ENCODE measurements at places on chromosomes 1 and 21.

DNA sequence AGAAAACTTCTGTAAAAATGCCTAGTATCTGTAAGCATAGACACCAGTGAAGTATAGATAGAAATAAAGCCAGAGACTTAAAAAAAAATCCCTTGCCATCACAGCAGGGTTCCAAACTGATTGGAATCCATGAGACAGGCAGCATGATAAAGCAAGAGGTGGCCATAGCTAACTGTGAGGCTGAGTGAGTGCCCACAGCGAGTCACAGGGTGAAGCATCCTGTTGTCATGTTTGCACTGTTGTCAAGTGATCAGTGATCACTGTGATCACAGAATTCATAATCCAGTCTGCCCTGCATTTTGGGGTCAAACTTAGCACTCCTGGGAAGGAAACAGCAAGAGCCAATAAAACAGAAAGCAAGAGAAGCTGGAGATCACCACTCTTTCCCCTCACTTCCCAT is 33.3 kb downstream of the LRRC8B start:
- no peak for DNase-seq

DNA sequence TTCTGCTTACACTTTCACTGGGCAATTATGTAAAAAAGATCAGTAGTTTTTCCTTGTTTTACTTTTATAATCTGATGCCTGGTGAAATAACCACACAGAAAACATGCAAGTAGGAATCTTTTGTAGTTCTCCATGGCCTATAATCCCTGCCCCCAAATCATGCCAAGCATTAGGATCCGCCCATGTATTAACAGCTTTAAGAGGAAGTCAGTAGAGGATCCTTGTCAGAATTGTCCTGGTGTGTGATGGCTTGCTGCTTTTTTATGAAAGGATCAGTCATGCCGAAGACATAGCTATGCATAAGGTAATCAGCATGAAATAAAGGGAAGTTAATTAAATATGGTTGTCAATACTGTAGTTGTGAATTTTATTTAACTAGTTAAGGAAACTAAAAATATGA is 20.0 kb downstream of the ADGRL2 start:
- DNase-seq: no peak

- no peak for DNase-seq
Observed at GRCh38 chr1:22789356-22789994, 78.8 kb downstream of the EPHB2 start.

DNA sequence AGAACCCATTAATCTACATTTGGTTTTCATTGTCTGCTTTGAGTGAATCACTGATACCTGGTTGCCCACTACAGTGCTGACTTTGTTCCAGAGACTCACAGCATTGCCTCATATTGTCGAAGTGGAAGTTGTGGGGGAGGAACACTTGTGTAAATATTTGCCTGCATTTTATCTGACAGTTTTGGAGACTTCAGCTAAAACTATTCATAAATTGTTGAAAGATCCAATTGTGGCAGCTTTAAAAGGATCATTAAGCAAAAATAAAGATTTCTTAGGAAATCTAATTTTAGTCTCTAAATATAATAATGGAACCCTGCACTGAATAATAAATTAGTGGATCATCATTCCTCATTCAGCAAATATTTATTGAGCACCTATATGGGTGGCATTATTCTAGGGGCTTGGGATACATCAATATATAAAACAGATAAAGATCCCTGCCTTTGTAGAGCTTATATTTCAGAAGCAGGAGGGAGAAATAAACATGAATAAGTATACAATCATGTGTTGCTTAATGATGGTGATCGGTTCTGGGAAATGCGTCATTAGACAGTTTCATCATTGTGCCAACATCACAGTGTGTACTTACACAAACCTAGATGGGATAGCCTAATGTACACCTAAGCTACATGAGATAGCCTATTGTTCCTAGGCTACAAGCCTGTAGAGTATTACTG is 73.5 kb downstream of the OSBPL9 start:
- DNase-seq: no peak

DNA sequence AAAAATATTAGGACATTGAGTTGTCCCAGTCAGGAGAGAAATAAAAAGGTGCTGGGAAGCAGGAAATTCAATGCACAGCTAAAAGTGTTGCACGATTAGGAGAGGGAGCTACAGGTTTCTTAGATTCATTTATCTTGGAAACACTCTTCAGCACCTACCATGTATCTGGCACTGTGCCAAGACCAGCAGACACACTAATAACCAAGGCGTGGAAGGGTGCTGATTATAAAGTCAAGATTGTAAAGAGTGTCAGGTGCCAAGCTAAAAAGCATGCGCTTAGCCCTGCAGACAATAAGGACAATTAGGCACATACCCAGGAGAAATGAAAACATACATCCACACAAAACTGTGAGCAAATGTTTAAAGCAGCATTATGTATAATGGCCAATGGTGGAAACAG is 129.9 kb downstream of the DSCAM start:
- DNase-seq: no peak

DNA sequence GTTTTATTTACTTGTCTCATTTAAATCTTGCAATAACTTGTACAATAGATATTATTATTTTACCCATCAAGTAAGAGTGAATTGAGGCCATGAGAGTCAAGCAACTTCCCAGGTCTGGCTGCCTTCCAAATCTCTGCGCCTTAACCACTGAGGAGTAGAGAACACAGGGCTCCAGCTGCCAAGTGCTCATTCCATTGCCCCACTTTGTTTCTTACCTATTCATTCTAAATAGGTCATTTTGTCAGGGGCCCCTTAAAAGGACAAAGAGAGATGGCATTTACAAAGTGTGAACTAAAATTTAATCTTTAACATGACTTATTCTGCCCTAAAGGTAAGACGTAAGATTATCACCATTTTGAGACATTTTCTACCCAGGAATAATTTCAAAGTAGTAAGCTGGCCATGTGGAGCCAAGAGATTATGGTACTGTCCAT is 3.5 kb downstream of the PPP1R15B start:
- DNase-seq: no peak

DNA sequence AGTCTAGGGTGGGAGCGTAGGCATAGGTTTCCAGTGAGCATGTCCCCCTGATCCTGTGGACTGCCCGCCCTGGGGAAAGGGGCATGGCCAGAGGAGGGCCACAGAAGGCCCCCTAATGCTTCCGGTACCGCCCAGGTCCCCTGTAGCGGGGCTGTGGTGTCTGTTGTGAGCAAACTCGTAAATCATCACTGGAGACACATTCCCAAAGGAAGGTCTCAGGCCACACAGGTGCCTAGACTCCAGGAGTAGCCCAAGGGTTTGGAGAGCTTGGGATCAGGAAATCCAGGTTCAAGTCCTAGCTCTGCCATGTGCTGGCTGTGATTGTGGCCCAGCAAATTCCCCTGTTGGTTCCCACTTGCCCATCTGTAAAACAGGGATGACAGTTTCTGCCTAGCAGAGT is 20.2 kb downstream of the NKAIN1 start:
- no peak for DNase-seq

DNA sequence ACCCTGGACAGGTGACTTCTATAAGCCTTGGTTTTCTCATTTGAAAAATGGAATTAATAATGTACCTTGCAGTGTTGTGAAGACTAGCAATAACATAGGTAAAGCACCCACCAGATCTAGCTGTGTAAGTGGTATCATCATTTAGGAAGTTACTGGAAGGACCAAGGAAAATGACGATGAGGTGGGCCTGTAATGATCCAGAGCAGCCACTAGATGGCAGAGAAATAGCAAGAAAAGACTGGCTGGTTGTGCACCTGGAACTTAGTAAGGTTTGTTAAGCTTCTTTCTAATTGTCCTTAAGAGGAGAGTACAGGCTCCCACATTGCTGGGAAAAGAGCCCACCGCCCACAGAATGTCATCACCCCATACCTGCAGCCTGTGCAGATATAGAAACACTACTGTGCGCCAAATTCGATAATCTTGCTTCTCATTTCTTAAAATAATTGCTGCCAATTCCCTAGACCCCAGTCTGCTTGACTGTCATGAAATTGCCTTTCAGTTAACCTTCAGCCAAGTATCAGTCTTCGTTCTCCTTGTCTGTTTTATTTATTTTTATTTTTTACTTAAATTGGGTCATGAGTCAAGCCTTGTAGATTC is 37.2 kb downstream of the WNT4 start:
- no peak for DNase-seq

DNA sequence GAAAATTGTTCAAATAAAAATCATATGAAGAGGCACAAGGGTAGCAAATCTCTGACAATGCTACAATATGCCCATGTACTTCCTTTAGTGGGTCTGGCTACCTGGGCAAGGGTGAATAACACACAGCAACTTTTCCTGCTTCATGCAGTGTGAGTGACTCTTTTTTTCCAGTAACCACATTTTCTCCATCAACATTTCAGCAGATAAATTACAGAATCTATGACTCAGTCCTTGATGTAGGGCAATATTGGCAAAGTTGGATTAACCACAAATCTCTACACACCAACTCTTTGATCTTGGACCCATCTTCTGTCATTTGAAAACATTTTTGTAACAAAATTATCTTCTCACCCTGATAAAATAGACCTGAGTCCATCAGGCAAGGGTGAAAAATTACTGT is 31.7 kb downstream of the ERICH3 start:
- no peak for DNase-seq

DNA sequence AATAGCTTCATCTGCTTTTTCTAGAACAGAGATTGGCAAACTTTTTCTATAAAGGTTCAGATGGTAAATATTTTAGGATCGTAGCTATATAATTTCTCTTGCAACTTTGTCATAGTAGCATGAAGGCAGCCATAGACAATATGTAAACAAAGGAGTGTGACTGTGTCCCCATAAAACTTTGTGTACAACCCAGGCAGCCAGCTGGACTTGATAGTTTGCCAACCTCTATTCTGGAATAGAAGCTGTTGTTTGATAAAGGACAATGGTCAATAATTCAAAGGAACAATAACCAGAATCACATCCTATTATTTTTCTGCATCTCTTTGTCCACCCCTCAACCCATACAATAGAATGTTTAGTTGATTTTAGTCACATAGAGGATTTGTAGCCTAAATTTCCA is 286.7 kb downstream of the LMX1A start:
- DNase-seq: no peak

DNA sequence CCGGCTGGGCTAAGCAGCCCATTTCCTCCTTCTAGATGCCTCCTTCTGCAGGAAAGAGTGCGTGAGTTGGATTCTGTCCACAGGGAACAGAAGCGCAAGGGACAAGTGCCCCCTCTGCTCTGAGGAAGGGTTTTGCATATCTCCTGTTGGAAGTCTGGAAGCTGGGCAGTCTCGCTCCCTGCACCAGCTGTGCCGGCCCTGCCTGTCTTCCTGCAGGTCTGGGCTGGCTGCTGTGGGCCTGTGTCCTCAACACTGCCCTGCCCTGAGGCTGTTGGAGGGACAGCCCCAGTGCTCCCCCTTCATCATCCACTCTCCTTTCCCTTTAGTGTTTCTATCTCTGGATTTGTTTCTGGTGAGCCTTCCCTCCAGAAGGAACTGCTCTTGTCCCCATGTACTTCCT is 21.8 kb downstream of the ADARB1 start:
- no peak for DNase-seq

DNA sequence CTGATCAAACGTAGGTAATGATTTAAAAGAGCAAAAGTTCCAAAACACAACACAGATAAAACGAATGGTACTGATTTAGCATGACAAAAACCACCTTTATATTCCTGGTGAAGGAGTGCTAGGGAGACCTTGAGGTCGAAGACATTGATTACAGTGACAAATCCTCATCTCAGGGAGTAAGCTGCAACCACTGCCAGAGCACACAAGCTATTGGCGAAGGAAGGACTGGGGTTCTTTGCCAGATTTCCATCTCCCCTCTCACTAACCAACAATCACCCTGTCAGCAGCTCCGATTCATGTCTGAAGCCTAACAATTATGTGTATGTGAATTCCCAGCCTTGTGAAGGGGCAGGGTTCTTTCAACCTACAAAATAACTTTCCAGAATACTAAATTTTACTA is 40.2 kb upstream of the DMRTB1 start:
- DNase-seq: no peak

- DNase-seq: no peak
Observed at GRCh38 chr1:59018860-59019259, 235.0 kb upstream of the JUN start.

Measured in GM12891 (cell line).